ENCODE measurements at places on chromosomes 7 and 10.

- no peak for DNase-seq
Observed at GRCh38 chr7:38889079-38889478, 19.9 kb downstream of the VPS41 start.

GRCh38 chr7:7682861-7683260, 35.5 kb downstream of the RPA3 start:
- no peak for DNase-seq

DNA sequence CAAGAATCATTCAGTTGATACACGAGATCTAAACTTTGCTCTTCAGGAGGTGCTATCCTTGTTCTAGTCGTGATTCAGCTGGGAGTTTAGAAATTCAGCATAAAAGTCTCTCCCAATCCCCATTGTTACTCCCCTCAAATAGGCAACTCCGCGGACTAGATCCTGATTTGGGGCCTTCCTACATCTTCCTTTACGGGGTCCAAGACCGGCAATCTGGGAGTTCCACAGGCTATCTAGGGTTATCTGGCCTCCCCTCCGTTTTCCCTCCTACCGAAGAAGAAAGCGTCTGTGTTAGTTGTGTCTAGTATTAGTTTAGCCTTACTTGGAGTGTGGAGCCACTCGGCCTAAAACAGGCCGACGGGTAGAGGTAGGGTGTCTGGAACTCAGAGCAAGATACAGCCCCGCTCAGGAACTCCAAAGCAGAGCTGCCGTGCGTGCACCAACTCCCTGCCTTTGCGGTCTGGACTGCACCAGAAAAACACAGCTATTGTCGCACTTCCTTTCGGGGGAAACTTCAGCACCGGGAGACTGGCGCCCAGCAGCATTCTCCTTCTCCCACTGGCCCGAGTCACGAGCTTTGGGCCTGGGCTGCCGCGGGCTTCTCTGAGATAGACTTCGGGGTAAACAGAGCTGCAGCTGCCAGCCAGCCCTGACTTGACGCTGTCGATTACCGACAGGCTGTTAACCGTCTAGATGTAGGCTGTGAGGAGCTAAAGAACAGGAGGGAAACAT, 1.5 kb upstream of the DLX5 start:
- no peak for DNase-seq

DNA sequence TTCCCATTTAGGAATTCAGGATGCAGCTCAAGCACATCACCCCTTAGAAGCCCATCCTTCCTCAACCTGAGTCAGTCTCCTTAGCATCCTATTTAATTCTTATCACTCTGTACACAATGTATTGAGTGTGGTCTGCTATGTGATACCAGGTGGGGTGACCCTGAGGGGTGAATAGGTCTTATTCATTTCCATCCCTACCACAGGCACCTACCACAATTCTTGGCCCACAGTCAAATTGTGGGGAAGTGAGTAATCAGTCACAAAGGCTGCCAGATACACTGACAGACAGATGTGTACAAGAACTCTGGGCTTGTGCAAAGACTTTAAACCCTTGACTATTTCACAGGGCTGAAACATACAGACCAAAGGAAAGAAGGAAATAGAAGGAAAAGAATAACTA, 560.5 kb downstream of the PARD3 start:
- no peak for DNase-seq

Data from NCI-H345 (cell line).